Caco-2 (cell line): ENCODE measurements at places on chromosomes 6 and 20. TPM values are rescaled to one million over a fixed set of nuclear protein-coding genes. Genes with fewer than 3 reads are reported as not detected.
A peak's percentile ranks its signal among the peaks of the same experiment; 100 is the strongest.

HLA-DOB gene
- 0.61 and 0.65 TPM in 2 replicates for total RNA-seq

DNA sequence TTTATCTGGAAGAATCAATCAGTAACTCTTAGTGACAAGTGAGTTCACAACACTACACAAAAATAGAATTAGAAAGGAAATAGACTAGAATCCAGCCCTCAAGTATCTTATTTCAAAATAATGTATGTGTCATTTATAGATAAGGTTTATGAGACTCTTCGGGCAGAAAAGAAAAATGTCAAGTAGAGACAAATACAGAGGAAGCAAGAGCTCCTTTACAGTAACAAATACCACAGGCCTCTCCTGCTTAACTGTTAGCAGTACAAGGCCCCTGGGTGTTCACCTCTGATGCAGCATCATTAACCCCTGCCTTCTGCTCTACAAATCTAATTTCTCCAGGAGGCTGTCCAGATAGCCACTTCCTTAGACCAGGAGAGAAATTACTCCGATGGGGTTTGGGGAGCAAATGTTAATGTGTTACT lies 76.7 kb downstream of the UBE3D start:
- no peak overlapping the region for H3K27ac ChIP-seq
- DNase-seq = no peak
- H3K27me3 ChIP-seq = no peaks in the 10 kb centered on the region
- H3K4me1 ChIP-seq = no peaks in the 10 kb centered on the region
- H3K4me3 ChIP-seq = no peak overlapping the region
- H3K36me3 ChIP-seq = no peaks in the 10 kb centered on the region

EZR gene
- 282 and 290 TPM in 2 replicates for total RNA-seq

DNA sequence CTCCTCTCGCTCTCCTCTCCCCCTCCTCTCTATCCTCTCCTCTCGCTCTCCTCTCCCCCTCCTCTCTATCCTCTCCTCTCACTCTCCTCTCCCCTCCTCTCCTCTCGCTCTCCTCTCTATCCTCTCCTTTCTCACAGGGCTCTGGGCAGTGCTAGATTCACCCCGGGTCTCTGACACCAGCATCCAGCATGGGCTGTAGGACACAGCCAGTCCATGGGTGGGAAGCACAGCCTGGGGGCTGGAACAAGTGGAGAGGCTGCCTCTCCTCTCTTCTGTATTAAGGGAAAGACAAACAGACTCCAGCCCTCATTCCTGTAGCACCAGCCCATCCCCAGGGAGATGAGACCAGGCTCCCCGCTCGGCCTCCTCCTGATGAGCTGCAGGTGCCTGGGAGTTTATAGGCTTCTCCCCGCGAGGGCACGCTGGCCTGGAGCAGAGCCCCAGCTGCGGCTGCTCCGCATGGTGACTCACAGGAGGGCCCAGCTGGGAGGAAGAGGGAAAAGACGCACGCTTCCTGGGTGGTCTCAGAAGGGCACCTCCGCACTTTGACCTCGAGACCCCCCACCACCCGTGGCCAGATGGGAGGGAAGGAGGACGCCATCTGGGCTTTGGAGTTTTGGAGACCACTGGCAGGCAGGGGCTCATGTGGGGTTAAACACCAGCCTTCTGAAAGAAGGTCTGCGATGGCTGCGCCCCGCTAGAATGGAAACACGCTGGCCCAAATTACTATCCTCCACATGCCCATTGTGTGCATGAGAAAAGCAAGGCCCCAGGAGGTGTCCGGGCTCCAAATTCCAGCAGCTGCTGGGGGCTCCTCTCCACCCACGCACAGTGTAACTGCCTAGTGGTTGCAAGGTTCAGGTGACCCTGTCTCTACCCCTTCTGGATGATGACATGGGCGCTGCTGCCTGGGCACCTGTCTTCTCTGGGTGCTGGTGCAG lies 68.0 kb downstream of the BMP7 start:
- no peak overlapping the region for H3K27ac ChIP-seq
- no peak overlapping the region for H3K4me3 ChIP-seq
- 0 out of 2 replicates have a peak, but pooled peaks cover 5% of the 10 kb centered on the region for H3K36me3 ChIP-seq
- H3K4me1 ChIP-seq = no peaks in the 10 kb centered on the region
- H3K27me3 ChIP-seq = no peaks in the 10 kb centered on the region
- no peak for DNase-seq

DNA sequence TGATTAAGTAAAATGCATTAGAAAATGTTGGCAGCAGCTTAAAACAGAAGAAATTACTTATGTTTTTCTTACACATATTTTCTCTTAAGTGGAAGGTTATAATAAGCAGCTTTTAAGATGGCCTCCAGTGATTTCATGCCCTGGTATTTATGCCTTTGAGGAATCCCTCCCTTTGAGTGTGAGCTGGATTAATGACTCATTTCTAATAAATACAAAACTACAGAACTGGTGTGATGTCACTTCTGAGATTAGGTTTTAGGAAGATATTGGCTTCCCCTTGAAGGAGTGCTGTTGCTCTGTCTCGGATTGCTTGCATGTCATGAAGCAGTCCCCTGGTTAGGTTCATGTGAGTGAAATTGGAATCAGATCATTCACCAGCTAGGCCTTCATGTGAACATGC lies 143.2 kb upstream of the EPHA7 start:
- H3K4me3 ChIP-seq = no peak overlapping the region
- no peaks in the 10 kb centered on the region for H3K36me3 ChIP-seq
- H3K4me1 ChIP-seq = no peaks in the 10 kb centered on the region
- no peak for DNase-seq
- H3K27ac ChIP-seq = no peak overlapping the region

DNA sequence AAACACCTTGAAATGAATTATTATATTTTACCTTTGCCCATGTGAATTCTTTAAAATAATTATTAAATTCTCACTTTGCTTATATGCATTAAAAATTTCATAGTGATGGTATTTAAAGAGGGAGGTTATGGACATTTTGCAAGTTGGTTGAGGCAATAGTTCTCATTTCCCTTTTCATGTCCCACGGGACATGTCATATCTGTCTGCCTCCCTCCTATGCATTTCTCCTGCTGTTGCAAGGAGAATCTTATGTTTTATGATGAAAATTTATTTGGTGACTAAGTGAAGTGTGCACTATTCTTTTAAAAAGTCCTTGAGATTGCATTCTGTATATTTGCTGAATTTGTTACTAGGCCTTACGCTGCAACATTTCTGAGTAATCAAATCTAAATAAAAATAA lies 67.2 kb downstream of the UTRN start:
- no peaks in the 10 kb centered on the region for H3K27me3 ChIP-seq
- no peak overlapping the region for H3K4me3 ChIP-seq
- H3K36me3 ChIP-seq = no peaks in the 10 kb centered on the region

GRCh38 chr6:13694562-13694961 lies 17.1 kb downstream of the RANBP9 start:
- no peak for DNase-seq
- H3K4me3 ChIP-seq = no peak overlapping the region
- H3K27me3 ChIP-seq = no peaks in the 10 kb centered on the region

DNA sequence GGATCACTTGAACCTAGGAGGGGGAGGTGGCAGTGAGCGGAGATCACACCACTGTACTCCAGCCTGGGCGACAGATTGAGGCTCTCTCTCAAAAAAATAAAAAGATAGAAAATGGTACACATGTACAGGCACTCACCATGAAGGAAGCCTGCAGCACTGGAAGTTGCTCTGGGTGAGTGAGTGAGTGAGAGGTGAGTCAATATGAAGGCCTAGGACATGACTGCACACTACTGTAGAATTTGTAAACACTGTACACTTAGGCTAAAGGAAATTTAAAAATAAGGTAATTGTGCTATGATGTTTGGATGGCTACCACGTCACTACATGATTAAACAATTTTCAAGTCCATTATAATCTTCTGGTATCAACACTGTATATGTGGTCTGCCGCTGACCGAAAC lies 216.2 kb downstream of the FOXC1 start:
- no peaks in the 10 kb centered on the region for H3K4me1 ChIP-seq
- no peak for DNase-seq
- H3K4me3 ChIP-seq = no peak overlapping the region

- H3K4me1 ChIP-seq = peaks cover 10% of the 10 kb centered on the region
- no peaks in the 10 kb centered on the region for H3K27me3 ChIP-seq
- no peak for DNase-seq
- H3K36me3 ChIP-seq = no peaks in the 10 kb centered on the region
- H3K27ac ChIP-seq = no peak overlapping the region
- no peak overlapping the region for H3K4me3 ChIP-seq
Measured at GRCh38 chr6:42007286-42008137, 42.8 kb upstream of the TAF8 start.

DNA sequence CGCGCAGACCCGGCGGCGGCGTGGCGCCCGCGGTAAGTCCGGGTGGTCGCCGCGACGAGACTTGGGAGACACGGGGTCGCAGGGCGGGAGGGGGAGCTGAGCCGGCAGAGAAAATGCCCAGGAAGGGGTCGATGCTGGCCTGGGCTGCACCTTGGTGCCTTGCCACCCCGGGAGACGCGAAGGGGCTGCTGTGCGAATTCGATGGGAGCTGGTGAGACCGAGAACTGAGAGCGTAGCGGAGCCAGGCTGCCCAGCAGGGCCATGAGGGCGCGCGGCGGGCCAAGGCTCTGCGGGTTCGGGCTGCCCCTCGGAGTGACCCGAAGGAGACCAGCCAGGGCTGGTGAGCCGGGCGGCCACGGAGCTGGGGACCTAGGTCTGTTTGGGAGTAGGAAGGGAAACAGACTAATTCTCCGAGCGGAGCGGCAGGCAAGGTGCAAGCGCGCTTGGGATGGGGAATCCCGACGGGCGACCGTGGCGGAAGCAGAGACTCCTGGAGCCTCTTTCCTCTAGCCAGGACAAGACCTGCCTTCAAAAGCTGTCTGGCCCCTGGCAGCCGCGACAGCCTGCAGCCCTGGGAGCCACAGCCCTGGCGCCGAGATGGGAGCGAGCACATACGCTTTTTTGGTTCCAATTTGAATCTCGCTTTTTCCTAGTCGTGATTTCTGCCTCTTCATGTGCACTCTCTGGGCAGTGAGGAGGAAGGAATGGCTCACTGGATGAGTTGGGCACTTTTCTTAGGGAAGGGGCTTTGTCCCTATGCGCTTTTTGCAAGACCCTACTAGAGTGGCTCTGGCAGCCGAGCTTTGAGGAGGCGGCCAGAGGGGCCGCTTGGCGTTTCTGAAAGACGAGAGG lies 691 bp downstream of the SYNDIG1 start:
- no peaks in the 10 kb centered on the region for H3K27me3 ChIP-seq
- H3K4me1 ChIP-seq = no peaks in the 10 kb centered on the region
- no peak overlapping the region for H3K27ac ChIP-seq
- no peaks in the 10 kb centered on the region for H3K36me3 ChIP-seq
- no peak for DNase-seq

NAA20 gene
- 77.5 and 81.5 TPM in 2 replicates for total RNA-seq

DNA sequence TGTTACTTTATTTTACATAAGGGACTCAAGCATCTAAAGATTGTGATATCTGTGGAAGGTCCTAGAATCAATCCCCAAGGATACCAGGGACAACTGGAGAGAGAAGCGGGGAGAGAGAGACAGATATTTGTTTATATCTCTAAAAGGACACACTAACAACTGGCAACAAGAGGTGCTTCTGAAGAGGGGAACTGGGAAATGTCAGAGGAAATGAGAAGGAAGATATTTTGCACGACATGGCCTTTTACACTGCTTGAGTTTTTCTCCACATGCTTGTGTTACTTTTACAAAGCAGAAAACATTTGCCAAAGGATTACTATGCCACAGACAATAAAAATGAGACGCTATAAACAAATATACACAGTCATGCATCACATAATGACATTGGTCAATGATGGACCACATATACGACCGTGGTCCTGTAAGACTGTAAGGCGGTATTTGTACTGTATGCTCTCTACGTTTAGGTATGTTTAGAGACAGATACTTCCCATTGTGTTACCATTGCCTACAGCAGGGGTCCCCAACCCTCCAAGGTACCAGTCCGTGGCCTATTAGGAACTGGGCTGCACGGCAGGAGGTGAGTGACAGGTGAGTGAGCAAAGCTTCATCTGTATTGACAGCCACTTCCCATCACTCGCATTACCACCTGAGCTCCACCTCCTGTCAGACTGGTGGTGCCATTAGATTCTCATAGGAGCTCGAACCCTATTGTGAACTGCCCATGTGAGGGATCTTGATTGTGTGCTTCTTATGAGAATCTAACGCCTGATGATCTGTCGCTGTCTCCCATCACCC lies 64.6 kb upstream of the PTPN1 start:
- H3K27ac ChIP-seq = no peak overlapping the region
- peaks cover 48% of the 10 kb centered on the region for H3K4me1 ChIP-seq
- H3K36me3 ChIP-seq = no peaks in the 10 kb centered on the region

ENPP1 gene
- total RNA-seq = 4.6 and 4.8 TPM in 2 replicates

DNA sequence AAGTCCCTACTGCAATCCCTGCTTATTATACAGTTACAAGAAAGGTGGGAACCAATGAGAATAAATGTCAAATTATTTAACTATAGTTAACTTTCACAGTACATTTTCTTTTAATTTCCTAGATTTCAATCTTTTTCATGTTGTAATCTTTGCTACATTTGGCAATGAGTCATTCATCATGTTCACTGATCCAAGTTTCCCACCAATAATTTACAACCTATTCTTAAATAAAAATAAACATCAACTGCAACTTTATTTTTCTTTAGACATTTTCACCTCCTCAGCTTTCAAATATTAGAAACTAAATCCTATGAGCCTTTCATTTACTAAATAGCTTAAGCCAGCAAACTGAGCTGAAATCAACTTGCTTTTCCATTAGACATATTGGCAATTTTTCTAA lies 541.3 kb upstream of the BTBD3 start:
- no peaks in the 10 kb centered on the region for H3K4me1 ChIP-seq
- no peak overlapping the region for H3K4me3 ChIP-seq
- no peak overlapping the region for H3K27ac ChIP-seq
- DNase-seq = no peak
- H3K36me3 ChIP-seq = no peaks in the 10 kb centered on the region

PROKR2 gene
- not detected in 2 replicates for total RNA-seq

DNA sequence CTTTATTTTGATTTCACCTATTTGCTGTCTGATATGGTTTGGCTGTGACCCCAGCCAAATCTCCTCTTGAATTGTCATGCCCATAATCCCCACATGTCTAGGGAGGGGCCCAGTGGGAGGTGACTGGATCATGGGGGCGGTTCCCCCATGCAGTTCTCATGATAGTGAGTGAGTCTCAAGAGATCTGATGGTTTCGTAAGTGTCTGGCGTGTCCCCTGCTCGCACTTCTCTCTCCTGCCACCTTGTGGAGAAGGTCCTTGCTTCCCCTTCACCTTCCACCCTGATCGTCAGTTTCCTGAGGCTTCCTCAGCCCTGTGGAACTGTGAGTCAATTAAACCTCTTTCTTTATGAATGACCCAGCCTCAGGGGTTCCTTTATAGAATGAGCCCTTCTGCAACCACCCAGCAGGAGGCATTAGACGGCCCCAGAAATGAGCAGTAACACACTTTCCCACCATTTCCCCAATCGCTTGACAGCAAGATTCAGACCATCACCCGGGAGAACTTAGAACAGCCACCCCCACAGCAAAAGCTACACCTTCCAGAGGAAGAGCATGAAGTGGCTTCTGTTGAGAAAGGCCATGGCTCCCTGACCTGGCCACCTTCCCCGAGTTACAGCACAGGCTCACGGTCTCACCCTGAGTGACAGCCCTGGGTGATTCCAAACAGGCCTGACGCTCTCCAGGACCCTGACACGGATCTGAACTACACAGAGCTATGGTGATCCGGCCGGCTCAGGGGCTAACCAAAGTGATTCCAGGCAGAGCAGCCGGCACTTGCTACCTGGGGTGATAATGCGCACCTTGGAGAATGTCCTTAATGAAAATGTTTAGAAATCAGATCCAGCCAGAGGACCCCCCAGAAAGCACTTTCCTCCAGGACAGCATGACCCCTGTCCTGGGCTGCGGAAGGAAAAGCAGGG lies 131.2 kb upstream of the CDH4 start:
- no peaks in the 10 kb centered on the region for H3K27me3 ChIP-seq
- no peak overlapping the region for H3K4me3 ChIP-seq
- DNase-seq = peak; percentile 75

- H3K36me3 ChIP-seq = no peaks in the 10 kb centered on the region
- 0 out of 2 replicates have a peak, but pooled peaks cover 10% of the 10 kb centered on the region for H3K4me1 ChIP-seq
Measured at GRCh38 chr20:10629946-10630650, 43.7 kb downstream of the JAG1 start.
